ENCODE measurements at places on chromosomes 6 and 20. TPM values are rescaled to one million over a fixed set of nuclear protein-coding genes. Genes with fewer than 3 reads are reported as not detected.

Gene RALGAPA2
- 5.2 TPM for total RNA-seq

Gene WFDC5
- total RNA-seq, result not detected

Gene SCRT2
- total RNA-seq, result not detected

Gene MACROD2
- 1.4 TPM for total RNA-seq

Gene APMAP
- 98.9 TPM for total RNA-seq

Gene FAM162B
- 0.32 TPM for total RNA-seq

Gene SALL4
- 2.3 TPM for total RNA-seq

Gene LST1
- not detected for total RNA-seq

Gene ETV7
- 0.63 TPM for total RNA-seq

Gene C6orf132
- not detected for total RNA-seq

Gene VEGFA
- 73.7 TPM for total RNA-seq

Gene WFDC12
- not detected for total RNA-seq

Gene OR2H1
- total RNA-seq, result not detected

Gene VNN1
- not detected for total RNA-seq

Gene NHSL1
- 25.2 TPM for total RNA-seq

Gene ATP9A
- 28.7 TPM for total RNA-seq

Gene SH3BGRL2
- total RNA-seq, result 0.61 TPM

Gene GLP1R
- not detected for total RNA-seq

Gene RAD21L1
- 0.25 TPM for total RNA-seq

Gene PRRT1
- total RNA-seq, result 0.20 TPM

Gene CNPY3
- total RNA-seq, result 25.7 TPM

Gene TCF15
- total RNA-seq, result 0.32 TPM

Gene FAM217A
- total RNA-seq, result not detected

Gene COL20A1
- 0.06 TPM for total RNA-seq

Gene HLA-DQB1
- 0.17 TPM for total RNA-seq

Gene EPB41L1
- 7.4 TPM for total RNA-seq

Gene GGTLC1
- total RNA-seq, result not detected

Gene FRS3
- total RNA-seq, result 1.2 TPM

Gene CEP162
- 3.1 TPM for total RNA-seq

Gene LPIN3
- total RNA-seq, result 7.6 TPM

Gene PTCHD4
- 1.6 TPM for total RNA-seq

Gene LAMP5
- not detected for total RNA-seq

Gene BMP6
- 33.2 TPM for total RNA-seq

Gene BHLHE23
- total RNA-seq, result not detected

Gene KIAA0408
- not detected for total RNA-seq

Gene HLA-DRA
- total RNA-seq, result 0.12 TPM

Gene SLC16A10
- total RNA-seq, result 2.5 TPM

Gene RAB23
- total RNA-seq, result 13.1 TPM

Gene GJA10
- not detected for total RNA-seq

Gene CST1
- total RNA-seq, result not detected

Gene KIAA1755
- total RNA-seq, result not detected

Gene CLPSL2
- total RNA-seq, result not detected

Gene PRDM1
- 3.0 TPM for total RNA-seq

Gene MAP1LC3A
- total RNA-seq, result 1.2 TPM

Gene OLIG3
- total RNA-seq, result 0.12 TPM

Gene METTL24
- total RNA-seq, result not detected

Measured in NCI-H460 (cell line).